Thymus (tissue), 14 donors: ENCODE measurements at places on chromosomes 16 and 17. TPM values are rescaled to one million over a fixed set of nuclear protein-coding genes. Genes with fewer than 3 reads are reported as not detected.

DNA sequence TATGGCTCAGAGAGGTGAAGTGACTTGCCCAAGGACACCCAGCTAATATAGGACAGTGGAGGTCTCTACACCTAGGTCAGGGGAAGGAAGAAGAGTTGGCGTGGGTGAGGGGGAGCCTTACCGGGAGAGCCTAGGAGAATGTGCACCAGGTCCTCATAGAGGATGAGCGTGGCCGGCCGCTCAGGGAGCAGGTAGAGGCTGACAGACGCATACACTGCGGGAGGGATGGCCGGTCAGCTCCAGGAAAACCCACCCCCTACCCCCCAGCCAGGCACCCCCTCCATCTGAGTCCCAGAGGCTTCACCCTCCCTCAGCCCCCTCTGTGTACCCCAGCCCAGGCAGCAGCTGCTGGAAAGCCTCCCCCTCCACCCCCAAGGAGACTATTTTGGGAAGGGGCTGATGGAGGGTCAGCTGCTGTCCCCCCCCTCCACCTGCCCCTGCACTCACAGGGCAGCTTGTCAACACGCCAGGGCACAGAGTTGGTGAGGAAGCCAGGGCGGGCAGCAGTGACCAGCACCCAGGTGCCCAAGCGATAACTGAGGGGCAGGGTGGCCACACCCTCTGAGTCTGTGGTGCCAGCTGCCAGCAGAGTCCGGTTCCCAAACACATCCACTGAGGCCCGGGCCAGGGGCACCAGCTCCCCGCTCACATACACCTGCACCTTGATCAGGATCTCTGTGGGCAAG lies 4.1 kb downstream of the FAM171A2 start:
- no peak overlapping the region for H3K4me3 ChIP-seq
- no peak for DNase-seq
- no peaks in the 10 kb centered on the region for H3K36me3 ChIP-seq
- H3K27ac ChIP-seq, result no peak overlapping the region

DNA sequence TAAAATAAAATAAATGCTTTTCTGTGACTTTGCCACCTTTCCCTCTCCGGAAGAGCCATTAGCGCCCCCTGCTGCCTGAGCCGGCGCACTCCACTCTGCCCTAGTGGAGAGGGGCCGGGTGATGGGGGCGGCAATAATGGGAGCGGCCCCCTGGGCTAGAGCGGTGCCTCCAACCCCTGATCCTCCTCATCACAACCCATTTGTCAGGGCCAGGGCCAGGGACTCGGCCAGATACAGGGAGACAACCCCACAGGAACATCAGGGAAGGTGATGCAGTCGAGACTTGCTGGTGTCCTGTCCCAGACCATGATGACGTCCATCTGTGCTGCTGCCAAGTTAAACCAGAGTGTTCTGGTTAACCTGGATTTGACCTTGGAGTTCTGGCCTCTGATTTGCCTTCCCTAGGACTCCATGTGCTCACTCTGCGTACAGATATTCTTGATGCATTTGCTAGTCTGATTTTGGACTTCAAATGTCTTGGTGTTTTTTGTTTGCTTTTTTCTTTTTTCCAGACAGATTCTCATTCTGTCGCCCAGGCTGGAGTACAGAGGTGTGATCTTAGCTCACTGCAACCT lies 46.1 kb upstream of the BPTF start:
- no peaks in the 10 kb centered on the region for H3K36me3 ChIP-seq
- H3K4me3 ChIP-seq, result no peak overlapping the region
- DNase-seq, result no peak
- no peaks in the 10 kb centered on the region for H3K27me3 ChIP-seq

The ETV4 gene
- total RNA-seq, result 0.38 TPM

The CHD9NB gene
- total RNA-seq, result 0.42 TPM

The IGFBP4 gene
- 11.0 TPM for total RNA-seq

- peak overlapping the region; percentile 40 for H3K4me3 ChIP-seq
- peak overlapping the region; percentile 68 for H3K27ac ChIP-seq
- peaks cover 3% of the 10 kb centered on the region for H3K27me3 ChIP-seq
- H3K36me3 ChIP-seq, result peaks cover 4% of the 10 kb centered on the region
These were observed 542 bp downstream of the KLHL36 start for GRCh38 chr16:84648595-84649510.

DNA sequence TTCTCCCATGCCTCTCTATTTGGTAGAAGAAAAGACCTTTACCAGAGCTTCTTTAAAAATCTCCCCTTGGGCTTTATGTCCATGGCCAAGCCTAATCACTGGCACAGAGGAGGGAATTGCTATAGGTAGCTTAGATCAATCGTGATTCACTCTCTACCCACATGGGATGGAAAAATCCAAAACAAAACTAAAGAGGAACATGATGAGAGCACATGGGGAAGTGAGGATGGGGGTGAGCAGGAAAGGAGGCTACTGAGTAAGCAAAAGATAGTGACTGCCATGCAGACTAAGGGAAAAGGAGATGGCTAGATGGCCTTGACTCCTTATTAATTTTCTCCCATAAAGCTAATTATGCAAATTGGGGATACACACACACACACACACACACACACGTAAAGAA lies 201.2 kb downstream of the HS3ST3A1 start:
- H3K27me3 ChIP-seq, result no peaks in the 10 kb centered on the region
- H3K27ac ChIP-seq, result no peak overlapping the region
- H3K4me3 ChIP-seq, result no peak overlapping the region
- H3K4me1 ChIP-seq, result no peaks in the 10 kb centered on the region

DNA sequence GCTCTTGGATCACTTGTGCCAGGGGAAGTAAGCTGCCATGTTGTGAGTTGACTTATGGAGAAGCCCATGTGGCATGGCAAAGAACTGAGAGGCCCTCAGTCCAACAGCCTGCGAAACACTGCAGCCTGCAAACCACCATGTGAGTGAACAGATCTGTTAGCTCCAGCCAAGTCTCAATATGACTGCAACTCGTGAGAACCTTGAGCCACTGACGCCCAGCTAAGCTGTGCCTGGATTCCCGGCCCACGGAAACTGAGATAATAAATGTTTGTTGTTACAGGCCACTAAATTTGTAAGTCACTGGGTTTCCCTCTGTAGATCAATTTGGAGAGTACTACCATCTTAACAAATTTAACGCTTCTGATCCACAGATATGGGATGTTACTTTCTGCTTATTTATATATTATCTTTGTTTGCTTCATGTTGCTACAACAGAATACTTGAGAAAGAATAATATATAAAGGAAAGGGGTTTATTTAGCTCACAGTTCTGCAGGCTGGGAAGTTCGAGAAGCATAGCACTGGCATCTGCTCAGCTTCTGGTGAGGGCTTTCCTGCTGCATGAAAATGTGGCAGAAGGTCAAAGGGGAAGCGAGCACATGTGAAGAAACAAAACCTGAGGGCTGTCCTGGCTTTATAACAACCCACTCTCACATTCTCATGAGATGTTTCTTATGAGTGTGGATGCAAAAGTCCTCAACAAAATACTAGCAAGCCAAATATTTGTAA lies 29.4 kb upstream of the ATP2A3 start:
- H3K36me3 ChIP-seq, result no peaks in the 10 kb centered on the region
- H3K27ac ChIP-seq, result no peak overlapping the region
- no peak overlapping the region for H3K4me3 ChIP-seq
- H3K27me3 ChIP-seq, result no peaks in the 10 kb centered on the region

The RBFOX1 gene
- 0.52 TPM for total RNA-seq

The RAC3 gene
- total RNA-seq, result 4.7 TPM

The KRT33B gene
- 1.7 TPM for total RNA-seq

DNA sequence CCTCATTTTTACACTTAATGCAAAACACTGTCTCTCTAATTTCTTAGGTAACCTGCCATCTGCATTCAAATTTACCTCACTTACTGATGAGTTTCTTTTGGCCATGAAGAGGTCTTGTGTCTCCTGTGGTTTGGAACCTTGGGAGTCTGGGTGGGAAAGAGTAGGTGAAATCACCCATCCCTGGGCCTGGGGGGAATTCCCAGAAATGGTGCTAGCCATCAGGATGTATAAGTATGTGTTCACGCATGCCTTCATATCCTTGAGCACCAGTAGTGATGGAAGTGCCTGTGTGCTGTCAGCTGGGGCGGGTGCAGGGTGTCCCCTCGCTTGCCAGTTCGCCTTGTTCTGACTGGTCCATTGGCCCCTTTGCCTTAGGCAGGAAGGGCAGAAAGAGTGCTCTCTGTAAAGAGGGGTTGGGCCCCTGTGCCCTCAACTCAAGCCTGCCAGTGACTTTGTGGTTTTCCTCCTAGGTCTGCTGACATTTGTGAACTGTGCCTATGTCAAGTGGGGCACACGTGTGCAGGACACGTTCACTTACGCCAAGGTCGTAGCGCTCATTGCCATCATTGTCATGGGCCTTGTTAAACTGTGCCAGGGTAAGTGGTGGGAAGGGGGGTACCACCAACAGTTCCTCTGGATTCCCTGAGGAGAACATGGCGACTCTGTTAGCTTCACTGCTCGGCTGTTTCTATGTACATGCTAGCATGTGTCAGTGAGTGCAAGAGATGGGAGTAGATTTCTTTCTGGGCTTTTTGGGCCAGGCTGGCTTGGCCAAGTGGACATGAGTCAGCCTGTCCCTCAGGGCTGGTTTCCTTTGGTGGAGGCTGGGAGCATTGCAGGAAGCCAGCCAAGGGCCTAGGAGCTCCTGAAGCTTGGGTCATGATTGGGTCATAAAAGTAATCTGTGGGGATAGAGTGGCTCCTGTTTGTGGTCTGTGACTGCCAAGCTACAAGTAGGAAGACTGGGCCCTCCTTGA lies 23.2 kb downstream of the SLC7A6OS start:
- H3K36me3 ChIP-seq, result peaks cover 47% of the 10 kb centered on the region
- DNase-seq, result no peak
- peaks cover 78% of the 10 kb centered on the region for H3K4me1 ChIP-seq

- H3K27ac ChIP-seq, result no peak overlapping the region
- no peaks in the 10 kb centered on the region for H3K27me3 ChIP-seq
- no peaks in the 10 kb centered on the region for H3K4me1 ChIP-seq
- H3K36me3 ChIP-seq, result no peaks in the 10 kb centered on the region
- DNase-seq, result no peak
These were observed 9.7 kb upstream of the CSF3 start for GRCh38 chr17:40005520-40005919.

The HSPB9 gene
- total RNA-seq, result 0.05 TPM

DNA sequence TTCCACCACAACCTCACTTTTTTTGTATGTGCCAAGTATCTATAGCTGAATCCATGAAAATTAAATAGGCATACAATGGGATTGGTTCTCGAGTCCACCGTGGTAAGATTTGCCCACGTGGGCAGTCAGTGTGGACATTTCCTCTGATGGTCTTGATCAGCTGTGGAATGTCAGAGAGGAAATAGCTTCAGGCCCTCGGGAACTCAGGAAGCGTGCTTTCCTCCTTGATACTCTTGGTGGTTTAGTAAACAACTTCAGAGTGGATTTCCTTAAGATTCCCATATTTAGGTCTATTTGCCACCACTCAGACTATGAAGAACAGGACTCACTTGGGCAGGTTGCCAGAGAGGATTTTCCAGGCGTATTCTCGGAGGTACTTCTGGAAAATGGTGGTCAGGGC lies 152.5 kb downstream of the VPS53 start:
- H3K4me1 ChIP-seq, result no peaks in the 10 kb centered on the region
- no peak overlapping the region for H3K27ac ChIP-seq
- no peak overlapping the region for H3K4me3 ChIP-seq
- no peak for DNase-seq

DNA sequence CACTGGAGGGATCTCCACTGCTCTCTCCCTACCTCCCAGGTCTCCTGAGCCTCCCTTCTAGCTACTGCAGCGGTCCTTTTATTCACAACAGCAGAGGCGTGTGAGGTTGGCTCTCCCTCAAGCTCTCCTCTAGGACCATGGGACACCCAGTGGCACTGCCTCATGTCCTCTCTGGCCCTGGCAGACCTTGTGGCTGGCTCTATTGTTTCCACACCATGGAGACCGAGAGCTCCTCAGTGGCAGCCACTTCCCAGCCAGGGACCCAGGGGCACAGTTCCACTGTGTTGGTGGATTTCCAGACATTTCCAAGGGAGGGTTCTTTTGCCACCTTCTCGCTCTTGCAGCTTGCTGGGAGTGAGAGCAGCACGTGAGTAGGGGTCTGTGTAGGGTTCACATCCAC lies 204.9 kb downstream of the AXIN2 start:
- H3K27me3 ChIP-seq, result peaks cover 9% of the 10 kb centered on the region
- H3K36me3 ChIP-seq, result no peaks in the 10 kb centered on the region
- no peak for DNase-seq
- no peak overlapping the region for H3K27ac ChIP-seq
- no peaks in the 10 kb centered on the region for H3K4me1 ChIP-seq

DNA sequence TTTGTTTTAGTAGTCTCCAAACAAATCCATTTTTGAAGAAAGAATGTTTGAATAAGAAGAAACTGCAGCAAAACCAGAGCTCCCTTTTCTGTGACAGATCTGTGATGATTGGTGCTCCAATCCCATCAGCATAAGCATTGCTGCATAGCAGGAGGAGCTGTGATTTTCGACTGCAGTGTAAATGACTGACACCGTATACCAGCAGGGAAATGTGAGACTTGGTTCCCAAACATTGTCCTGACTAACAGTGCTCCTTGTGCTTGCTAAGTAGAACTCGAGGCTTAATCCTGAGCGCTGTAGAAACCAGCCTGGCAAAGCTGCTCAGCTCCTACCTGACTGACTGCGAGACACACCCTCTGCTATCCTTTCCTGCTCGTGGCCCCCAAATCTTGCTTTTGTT lies 57.2 kb downstream of the NUP93 start:
- DNase-seq, result no peak
- H3K27me3 ChIP-seq, result no peaks in the 10 kb centered on the region
- H3K4me1 ChIP-seq, result no peaks in the 10 kb centered on the region
- peaks cover 3% of the 10 kb centered on the region for H3K36me3 ChIP-seq
- H3K27ac ChIP-seq, result no peak overlapping the region

DNA sequence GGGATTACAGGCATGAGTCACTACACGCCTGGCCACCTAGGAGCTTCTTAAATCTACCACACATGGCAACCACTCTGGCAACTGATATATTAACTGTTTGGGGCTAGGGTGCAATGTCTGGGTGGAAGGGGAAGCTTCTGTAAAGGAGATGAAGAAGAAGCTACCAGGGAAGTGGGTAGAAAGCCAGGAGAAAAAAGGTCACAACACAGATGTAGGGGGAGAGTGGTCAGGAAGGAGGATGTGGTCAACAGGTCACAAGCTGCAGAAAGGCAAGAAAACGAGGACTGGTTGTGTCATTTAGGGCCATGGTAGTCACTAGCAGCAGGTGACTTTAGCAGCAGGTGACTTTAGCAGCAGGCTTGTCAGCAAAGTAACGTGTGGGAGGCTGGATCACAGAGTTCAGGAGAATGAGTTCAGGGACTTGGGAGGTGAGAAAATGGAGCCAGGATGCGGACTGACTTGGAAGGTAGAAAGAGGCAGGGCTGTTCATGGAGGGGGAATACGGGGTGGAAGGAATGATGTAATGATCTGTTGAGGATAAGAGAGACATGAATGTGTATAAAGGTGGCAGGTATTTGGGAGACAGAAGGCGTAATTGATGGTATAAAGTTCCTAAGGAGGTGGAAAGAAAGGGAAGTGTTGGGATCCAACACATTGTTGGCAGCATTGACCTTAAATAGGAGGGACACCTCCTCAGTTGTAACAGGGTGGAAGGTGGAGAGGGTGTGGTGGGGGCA lies 16.3 kb upstream of the WFIKKN2 start:
- no peaks in the 10 kb centered on the region for H3K4me1 ChIP-seq
- DNase-seq, result no peak
- no peak overlapping the region for H3K4me3 ChIP-seq
- H3K27me3 ChIP-seq, result peaks cover 12% of the 10 kb centered on the region
- no peak overlapping the region for H3K27ac ChIP-seq

The NKD1 gene
- 0.90 TPM for total RNA-seq
